ENCODE measurements at places on chromosomes 5 and 9.

DNA sequence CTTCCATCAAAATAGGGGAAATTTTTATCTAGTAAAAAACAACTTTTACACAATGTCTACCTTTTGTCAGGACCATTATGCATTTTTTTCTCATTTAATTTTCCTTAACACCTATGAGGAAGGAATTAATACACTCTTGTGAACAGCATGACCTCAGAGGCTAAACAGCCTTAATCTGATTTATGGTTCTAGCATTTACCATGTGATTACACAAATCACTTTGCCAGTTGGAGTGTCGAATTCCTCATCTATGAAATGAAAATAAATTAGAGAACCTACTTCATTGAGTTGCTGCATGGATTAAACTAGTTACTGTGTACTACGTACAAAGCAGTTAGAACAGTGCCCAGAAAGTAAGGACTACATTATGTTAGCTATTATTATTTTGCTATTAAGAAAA, 187.7 kb upstream of the MPDZ start:
- no peak for DNase-seq

- DNase-seq, result no peak
Observed at GRCh38 chr9:137989999-137990715, 112.6 kb downstream of the CACNA1B start.

- DNase-seq, result no peak
Observed at GRCh38 chr9:121294866-121295661, 27.1 kb downstream of the GSN start.

DNA sequence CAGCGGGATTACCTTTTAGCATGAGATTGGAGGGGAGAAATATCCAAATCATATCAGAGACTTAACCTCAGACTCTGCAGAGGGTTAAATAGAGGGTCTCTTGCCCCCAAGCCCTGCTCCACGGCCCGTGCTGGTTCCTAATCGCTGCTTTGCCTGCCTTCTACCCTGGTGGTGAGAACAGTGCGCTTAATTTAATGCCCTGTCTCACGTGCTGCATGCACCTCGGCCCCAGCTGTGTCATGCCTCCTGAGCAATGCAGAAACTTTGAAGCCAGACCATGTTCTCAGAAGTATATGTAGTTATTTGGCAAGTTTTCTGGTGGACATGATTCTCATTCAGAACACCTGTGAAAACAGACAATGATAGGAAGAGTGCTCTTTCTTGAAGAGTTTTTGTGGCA, 1.4 kb downstream of the OTULIN start:
- DNase-seq, result peak; percentile 70

DNA sequence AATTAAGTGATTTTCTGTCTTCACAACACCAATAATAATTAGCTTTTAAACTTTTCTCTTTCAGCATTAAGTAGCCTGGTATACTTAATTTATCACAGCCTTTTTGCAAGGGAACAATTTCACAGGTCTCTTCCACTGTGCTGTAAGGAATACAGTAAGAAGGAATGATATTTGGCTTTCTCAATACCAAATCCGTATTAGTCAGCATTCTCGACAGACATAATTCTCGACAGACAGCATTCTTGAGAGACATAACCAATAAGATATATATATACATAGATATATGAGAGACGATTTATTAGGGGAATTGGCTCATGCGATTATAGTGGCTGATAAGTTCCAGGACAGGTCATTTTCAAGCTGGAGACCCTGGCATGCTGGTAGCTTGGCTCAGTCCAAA, 18.0 kb downstream of the PRKAA1 start:
- no peak for DNase-seq

DNA sequence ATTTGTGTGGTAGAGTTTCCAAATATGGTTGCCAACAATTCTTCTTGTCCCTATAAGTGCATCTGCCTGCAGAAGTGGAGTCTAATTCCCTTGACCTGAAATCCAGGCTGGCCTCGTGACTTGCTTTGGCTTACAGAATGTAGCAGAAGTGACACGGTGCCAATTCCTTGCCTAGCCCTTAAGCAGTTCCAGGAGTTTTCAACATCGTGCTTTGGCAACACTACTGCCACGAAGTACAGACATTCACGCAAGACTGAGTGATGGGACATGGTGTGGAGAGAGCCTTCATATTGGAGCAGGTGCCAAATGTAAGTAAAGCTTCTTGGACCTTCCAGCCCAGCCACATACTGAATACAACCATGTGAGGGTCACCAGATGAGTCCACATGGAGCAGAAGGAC, 92.9 kb upstream of the NEK6 start:
- DNase-seq, result no peak

DNA sequence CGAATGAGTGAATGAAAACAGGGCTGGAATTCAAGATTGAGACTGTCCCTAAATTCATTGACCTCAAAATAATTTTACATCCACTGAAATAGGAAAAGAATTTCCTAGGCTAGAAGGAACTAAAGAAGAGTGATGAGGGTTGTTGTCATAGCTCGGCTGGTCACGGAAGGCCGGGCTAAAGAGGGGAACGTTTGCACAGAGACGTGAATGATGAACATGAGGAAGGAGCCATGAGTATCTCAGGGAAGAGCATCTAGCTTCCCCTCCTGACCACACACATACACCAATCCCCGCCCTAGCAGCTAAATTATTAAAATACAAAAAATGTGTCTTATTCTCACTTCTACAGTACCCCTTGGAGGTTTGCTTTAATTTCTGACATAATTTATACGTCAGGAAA, 124.4 kb upstream of the ABCA1 start:
- no peak for DNase-seq

GRCh38 chr5:55993013-55993412, 1.8 kb downstream of the IL6ST start:
- DNase-seq, result no peak

DNA sequence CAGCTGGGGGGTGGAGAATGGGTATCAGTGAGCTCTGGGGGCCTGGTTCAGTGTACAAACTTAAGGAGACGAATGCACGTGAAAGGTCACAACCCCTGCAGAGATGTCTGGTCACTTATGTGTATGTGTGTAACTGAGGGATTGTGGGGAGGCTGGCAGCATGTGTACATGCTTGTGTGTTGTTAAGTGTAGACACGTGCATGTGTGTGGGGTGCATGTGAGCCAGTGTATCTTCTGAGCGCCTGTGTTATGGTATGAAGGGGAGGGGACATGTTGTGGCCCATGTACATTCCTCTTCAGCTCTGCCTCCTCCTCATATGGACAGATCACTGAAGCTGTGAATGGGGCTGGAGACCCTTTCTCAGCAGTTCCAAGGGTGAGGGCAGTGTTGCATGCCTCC, 2.0 kb downstream of the TMEM8B start:
- no peak for DNase-seq

DNA sequence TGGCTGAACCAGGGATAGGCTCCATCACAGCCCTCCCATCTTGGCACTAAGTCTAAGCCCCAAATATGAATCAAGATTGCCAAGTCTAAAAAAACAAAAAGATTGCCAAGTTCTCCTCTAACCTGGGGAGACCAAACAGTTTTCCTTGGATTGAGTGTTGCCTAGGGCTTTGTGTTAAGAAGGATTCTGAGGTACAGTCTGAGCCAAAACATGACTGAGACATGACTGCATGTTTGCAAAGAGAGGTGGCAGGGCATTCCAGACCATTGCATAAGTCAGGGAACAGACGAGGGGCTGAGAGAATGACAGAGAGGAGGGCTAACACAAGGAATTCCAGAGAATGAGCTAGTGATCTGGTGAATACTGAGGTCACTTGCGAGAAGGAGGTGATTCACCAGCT, 11.4 kb downstream of the LAMC3 start:
- no peak for DNase-seq

GRCh38 chr5:10140195-10140973, 109.3 kb downstream of the ATPSCKMT start:
- no peak for DNase-seq

- DNase-seq, result no peak
Observed at GRCh38 chr9:135348076-135348787, 131.3 kb upstream of the PPP1R26 start.

DNA sequence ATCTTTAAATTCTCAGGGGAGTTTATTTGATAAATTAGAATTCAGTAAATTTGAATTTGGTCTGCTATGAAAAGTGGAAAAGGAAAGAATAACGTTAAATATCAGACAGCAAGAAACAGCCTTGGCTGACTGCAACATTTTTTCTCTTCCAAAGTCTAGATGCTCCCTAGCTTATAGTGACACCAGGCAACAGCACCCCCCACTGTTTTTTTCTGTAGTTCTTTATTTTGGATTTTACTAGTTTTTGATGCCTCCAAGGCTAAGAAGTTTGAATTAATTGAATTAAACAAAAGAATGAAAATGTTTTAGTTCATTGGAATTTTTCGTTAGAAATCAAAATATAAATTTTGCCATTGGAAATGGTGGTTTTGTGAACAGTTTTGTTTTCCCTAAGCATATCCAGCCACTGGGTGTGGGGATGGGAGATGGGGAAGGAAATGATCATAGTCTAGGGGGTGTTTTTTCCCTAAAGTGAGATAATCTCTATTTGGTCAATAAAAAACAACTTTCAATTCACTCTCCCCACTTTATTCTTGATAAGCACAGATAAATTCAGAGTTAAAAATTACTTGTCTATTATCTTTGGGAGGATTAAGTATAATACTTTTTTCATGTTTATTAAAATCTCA, 199.3 kb upstream of the CD180 start:
- no peak for DNase-seq

GRCh38 chr5:180159756-180160155, 49.3 kb downstream of the RASGEF1C start:
- no peak for DNase-seq

DNA sequence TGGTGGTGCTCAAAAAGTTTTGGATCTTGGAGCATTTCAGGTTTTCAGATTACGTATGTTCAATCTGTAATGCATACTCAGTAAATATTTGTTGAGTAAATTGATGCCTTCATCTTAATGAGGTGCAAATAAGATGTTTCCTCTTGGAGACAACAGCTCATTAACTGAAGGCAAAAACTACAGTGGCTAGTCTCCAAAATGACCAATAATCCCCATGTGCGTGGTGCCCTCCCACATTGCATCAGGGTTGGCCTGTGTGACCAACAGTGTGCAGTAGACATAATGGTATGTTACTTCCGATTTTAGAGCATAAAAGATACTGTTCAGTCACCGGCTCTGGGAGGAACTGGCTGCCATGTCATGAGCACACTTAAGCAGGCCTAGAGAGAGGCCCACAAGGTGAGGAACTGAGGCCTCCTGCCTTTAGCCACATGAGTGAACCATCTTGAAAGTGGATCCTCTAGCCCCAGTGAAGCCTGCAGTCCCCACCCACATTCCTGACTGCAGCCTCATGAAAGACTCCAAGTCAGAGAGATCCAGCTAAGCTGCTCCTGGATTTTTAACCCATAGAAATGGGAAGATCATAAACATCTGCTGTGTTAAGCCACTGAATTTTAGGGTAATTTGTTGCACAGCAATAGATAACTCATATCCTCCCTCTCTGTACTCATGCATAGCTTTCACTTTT, 55.7 kb downstream of the LIFR start:
- DNase-seq, result no peak

DNA sequence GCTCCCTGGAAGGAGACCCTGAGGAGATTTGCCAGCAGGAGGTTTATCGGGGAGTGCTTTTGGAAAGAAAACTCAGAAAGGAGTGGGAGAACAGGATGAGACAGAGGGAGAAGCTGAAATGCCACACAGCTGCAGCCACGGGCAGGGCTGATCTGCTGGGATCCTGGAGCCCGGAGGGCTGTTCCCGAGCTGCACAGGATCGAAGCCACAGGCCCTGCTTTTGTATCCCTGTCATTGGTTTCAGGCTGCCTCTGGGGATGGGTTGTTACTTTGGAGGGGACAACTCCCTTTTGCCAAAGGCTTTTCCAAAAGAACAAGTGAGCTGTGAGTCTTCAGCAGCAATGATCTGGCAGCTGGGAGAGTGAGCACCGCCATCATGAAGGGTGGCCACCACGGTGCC, 152.5 kb upstream of the PTCH1 start:
- DNase-seq, result no peak

DNA sequence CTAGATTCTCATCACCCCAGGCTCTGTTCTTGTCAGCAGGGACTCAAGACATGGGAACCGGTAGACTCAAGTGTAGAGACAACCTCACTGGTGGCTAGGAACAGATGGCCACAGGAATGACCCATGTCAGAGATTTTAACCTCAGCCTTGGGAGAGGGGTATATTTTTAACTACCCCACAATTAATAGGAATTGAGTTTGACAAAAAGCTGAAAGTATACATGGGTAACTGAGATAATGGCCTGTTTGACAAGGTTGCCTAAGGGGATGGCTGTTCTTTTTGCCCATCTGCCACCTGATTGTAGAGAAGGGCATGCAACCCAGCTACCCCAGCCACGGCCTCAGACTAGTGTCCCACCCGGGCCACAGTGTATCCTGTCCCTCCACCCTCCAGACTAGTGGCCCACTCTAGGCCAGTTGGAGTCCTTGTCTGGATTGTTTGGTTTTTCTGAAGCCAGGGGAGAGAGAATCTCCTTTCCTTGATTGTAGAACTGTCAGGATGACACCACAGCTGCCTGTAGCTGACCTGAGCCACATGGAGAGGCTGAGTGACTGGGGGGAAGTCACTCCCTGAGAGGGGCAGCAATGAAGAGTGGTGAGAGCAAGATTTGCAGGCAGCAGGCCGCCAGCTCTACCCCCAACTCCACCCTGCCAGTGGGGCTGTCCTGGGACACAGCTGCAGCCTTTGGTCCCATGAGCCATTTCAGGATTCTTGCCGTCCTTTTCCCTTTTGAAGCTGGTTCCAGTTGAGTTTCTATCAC, 14.6 kb upstream of the ANGPTL2 start:
- DNase-seq, result peak; percentile 14

GRCh38 chr5:5270958-5271785, 131.0 kb downstream of the ADAMTS16 start:
- DNase-seq, result no peak

GRCh38 chr5:50710838-50711237, 44.4 kb downstream of the PARP8 start:
- DNase-seq, result no peak

GRCh38 chr5:41346609-41347008, 133.3 kb upstream of the C6 start:
- no peak for DNase-seq

GRCh38 chr9:132503116-132503515, 79.3 kb upstream of the BARHL1 start:
- no peak for DNase-seq

GRCh38 chr9:8880060-8880459, 1080.5 kb upstream of the DMAC1 start:
- DNase-seq, result no peak

GRCh38 chr5:39415201-39415600, 9.6 kb downstream of the DAB2 start:
- no peak for DNase-seq

DNA sequence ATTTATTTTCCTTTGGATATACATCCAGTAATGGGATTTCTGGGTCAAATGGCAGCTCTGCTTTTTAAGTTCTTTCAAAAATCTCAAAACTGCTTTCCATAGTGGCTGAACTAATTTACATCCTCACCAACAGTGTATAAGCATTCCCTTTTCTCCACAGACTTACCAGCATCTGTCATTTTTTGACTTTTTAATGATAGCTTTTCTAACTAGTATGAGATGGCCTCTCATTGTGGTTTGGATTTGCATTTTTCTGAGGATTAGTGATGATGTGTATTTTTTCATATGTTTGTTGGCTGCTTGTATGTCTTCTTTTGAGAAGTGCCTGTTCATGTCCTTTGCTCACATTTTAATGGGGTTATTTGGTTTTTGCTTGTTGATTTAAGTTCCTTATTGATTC, 90.0 kb upstream of the HMHB1 start:
- DNase-seq, result no peak

- no peak for DNase-seq
Observed at GRCh38 chr5:164578401-164578800, 1073.0 kb downstream of the MAT2B start.

Data from stimulated activated CD8-positive, alpha-beta memory T cell treated with anti-CD3 and anti-CD28 coated beads, Interleukin-4, amount 100 ng/mL, for 48 hours (primary cell).